Tibial nerve (tissue), 4 donors: ENCODE measurements at places on chromosomes 16 and 17. TPM values are rescaled to one million over a fixed set of nuclear protein-coding genes. Genes with fewer than 3 reads are reported as not detected.
A peak's percentile ranks its signal among the peaks of the same experiment; 100 is the strongest.

GRCh38 chr16:67803894-67804293 is 2.5 kb downstream of the RANBP10 start:
- DNase-seq = no peak

Gene TMEM114
- total RNA-seq = not detected

Gene NGFR
- 209 TPM for total RNA-seq

Gene ALOX12
- not detected for total RNA-seq

DNA sequence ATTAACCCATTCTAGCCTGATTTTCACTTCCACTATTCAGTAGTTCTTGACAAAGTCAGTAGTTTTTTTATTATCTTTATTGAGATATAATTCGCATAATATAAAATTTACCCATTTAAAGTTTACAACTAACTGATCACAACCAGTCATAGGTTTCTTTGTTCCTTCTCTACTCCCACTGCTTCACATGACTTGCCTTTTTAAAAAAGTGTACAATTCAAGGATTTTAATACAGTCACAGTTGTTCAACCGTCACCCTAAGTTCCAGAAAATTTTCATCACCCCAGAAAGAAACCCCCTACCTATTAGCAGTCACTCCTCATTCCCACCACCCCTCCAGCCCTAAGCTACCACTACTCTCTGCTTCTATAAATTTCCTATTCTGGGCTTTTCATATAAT is 162.5 kb downstream of the TRIM37 start:
- DNase-seq = no peak

Gene EVPLL
- not detected for total RNA-seq

Gene TEX19
- not detected for total RNA-seq

Gene WSCD1
- total RNA-seq = 1.7 TPM

DNA sequence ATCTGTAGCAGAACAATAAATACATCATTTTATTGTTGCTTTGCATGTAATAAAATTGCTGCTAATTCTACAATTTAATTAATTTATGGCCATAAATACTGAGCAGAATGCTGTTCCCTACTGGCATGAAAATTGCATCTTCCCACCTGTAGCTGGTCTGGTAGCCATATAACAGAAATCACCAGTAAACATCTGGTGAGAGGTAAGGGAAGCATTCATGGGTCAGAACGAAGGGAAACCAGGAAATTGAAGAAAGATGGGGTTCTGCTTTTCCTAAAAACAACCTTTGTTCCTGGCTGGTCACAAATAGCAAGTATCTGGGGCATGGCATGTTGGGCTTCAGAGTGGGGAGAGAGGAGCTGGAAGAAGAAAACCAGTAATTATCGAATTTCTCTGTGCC is 128.4 kb downstream of the CDH11 start:
- no peak for DNase-seq

- no peak for DNase-seq
Measured at GRCh38 chr17:10119203-10120108, 79.0 kb downstream of the GAS7 start.

DNA sequence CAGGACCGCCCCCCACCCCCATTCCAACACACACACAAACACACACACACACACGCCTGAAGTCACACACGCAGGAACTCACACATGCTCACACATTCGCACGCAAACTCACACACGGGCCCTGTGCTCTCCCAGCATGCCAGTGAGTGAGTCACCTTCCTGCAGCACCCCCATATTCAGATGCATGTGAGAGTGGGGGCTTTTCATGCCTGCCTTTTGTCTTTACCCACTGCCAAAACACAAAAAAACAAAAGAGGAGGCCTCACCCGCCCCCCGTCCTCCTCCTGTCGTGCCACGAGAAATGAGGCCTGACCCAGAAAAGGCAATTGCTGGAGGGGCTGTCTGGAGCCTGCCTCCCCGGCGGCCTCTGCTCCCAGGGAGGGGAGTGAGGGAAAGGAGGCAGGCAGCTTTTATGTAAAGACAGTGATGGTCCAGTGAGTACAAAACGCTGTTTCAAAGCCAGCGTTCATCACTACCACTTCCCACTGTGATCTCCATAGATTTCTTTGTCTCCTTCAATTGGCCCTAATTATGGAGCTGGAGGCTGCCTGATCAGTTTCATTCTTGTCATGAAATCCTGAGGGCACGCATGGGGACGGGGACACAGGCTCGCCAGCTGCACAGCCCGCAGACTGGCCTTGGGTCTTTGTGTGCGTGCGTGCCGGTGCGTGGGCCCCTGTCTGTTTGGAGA is 29.5 kb upstream of the GSE1 start:
- DNase-seq = no peak

DNA sequence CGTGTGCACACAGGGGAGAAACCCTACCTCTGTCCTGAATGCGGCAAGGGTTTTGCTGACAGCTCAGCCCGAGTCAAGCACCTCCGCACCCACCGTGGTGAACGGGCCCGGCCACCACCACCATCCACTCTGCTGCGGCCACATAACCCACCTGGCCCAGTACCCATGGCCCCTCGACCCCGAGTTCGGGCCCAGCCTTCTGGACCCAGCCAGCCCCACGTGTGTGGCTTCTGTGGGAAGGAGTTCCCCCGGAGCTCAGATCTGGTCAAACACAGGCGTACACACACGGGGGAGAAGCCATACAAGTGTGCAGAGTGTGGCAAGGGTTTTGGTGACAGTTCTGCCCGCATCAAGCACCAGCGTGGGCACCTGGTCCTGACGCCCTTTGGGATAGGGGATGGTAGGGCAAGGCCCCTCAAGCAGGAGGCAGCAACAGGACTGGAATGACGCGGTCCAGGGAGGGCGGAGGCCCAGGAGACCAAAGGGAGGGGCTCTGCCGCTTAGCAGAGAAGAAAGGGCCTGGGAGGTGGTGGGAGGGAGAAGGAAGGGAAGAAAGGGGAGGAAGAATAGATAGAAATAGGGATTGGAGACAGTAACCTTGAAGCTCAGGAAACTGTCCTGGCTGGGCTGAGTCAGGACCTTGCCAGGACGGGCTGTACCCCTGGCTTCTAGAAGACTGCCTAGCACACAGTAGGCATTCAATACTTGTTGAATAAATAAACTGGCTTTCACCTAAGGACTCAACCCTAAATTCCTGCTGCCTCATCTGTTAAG is 3.6 kb downstream of the ZNF48 start:
- no peak for DNase-seq

DNA sequence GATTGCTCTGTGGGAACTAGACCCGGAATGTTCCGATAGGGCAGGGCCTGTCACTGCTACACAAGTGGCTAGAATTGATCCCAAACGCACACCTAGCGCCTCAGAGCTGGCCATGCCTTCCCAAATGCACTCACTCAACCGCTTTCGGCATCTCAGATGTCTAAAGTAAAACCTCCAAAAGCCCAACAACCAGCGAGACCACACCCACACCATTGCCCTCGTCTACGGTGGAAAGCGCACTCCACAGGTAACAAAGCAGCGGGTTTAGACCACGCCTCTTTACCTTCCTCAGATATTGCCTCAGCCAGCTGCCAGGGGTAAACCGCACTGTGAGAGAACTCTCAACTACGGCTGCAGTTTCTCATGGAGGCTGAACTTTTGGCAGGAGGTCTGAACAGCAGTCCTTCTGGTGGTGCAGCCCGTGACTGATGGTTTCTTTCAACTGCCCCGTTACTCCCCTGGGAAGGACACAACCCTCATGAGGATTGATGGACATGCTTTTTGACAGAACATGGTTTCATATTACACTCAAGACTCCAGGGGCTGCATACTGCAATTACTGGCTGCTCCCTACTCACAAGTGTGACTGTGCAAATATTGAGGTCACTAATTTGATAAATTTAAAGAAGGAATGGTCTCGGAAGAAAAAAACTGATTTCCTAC is 34.5 kb downstream of the USP7 start:
- DNase-seq = no peak

Gene TBC1D3I
- total RNA-seq = 2.7 TPM

Gene RHOT1
- 78.0 TPM for total RNA-seq

DNA sequence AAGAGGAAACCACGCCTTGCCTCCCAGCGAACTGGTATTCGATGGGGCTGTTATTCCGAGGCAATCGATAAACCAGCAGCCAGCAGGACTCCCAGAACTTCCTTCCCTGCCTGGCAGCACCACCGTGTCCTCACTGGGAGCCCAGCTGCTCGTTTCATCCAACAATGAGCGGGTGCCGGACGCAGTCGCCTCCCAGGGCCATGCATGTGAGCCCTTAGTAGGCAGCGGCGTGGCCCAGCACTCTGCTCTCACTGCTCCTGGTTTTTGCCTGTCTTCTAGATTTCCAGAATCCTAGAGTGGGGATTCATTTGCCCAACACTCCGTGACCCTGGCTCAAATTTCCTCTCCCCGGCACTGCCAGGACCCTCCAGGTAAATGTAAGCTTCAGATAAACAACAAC is 29.1 kb upstream of the RASD1 start:
- DNase-seq = no peak

GRCh38 chr16:72380283-72380682 is 208.3 kb upstream of the PMFBP1 start:
- DNase-seq = no peak

- peak; percentile 21 for DNase-seq
Measured at GRCh38 chr17:80260069-80260535, 550 bp upstream of the RNF213 start.

Gene SPIRE2
- total RNA-seq = 7.2 TPM

DNA sequence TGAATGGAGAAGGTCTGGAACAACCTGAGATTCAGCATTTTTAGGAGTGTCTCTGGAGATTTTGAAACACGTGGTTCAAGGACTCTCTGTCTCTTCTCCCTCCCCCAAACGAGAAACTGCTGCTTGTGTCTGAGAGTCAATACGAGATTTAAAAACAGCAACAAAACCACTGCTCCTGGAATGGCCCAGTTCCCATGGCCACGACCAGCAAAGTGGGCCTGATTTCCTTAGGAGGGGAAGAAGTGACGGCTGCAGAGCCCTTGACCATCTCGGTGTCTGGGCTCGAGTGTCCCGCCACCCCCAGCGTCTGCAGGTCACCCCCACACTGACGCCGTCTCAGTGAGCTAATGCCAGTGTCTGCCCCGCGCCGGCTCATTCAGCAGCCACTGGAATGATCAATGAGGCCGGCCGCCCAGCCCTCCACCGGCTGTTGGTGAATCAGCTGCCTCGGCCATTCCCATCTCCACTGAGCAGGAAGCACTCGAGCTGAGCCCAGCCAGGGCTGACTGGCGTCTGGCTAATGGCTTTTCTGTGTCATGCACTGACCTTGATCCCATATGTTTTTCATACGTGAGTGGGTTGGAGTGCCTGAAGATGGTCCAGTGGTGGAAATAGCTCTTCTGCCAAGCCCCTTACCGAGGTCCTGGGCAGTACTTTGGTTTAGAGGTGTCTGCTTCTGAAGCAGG is 151.8 kb downstream of the PITPNC1 start:
- DNase-seq = peak; percentile 62

DNA sequence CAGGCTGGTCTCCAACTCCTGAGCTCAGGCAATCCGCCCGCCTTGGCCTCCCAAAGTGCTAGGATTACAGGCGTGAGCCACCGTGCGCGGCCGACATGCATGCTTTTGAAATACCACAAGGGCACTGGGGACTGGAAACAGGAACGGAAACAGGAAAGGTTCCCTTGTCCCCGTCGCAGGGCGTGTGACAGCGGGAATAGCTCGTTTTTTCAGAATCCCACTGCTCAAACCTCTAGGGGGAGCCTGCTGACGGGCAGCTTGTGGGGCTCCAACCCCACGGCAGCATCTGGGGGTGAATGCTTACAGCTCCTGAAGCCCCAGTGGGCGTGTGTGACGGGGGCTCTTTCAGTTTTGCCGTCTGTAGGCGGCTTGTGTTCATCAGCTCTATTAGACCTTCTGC is 18.8 kb upstream of the ASGR2 start:
- no peak for DNase-seq

DNA sequence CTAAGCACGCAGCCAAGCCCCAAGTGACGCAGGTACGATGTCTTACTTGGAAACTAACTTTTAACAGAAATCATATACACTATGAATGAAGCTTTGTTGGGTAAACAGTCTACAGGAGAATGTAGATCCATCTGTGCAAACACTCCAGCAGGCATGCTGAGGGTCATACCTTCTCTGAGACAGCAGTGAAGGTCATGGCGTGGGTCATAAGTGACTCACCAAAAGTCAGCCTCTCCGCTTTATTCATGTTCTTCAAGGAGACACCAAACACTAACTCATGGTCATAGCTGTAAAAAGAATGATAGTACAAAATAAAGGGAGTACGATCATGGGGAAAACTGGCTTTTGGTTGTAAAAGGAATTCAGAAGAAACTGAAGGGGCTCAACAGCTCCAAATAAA is 20.6 kb downstream of the BLMH start:
- DNase-seq = no peak

Gene FBXO39
- total RNA-seq = 0.21 TPM

DNA sequence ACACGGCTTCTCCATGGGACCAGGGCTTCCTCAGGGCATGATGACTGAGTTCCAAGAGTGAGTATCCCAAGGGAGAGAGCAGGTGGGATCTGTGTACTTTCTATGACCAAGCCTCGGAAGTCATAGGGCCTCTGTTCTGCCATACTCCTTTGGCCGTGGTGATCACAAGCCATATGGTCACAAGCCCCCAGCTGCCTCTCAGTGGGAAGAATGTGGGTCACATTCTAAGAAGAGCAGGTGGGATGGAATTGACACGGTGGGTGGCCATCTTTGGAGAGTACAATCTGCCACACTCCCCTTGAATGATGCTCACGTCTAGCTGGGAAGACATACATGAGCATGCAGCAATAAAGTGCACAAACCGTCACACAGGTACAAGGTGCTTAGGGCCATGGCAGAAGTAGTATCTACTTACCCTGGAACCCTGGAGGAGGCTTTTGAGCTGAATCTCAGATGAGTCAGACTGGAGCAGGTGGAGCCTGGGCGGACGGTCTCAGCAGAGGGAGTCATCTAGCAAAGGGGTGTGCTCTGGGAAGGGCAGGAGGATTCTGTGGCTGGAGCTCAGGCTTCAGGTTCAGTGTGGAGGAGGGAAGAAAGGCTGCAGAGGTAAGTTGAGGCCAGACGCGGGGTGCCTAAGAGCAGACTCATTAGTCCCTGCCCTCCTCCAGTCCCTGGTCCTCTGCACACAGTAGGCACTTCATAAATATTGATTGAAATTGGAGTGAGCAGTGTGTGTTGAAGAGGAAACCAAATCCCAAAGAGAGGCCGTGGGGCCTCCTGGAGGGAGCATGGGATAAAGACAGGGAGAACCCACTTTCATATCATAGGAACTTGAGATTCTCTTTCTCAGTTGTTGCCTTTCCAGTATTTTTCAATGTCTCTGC is 26.6 kb downstream of the GOSR2 start:
- DNase-seq = no peak

Gene CHD9NB
- total RNA-seq = 7.6 TPM

Gene CBFA2T3
- 0.78 TPM for total RNA-seq

DNA sequence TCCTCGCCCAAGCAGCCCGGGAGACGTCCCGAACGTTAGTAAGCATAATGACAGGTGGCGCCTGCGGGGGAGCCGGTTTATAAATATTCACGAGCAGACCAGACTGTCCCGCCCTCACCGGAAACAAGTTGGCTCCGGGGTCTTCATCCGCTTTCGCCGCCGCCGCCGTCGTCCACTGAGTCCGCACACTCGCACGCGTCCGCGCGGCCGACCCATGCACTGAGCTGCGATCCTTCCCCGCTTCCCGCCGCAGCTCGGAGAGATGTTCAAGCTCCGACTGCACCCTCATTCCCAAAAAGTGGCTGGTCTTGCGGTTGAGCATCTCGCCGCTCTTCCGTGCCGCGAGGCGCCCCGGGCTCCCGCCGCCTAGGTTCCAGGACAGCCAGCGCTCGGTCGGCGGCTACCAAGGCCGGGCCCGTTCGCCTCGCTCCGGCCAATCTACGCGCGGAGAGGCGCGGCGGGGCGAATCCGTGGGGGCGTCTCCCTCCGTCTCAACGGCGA is 385 bp downstream of the CFAP119 start:
- DNase-seq = no peak
